H1 (cell line): ENCODE measurements at places on chromosomes 13 and 19.

DNA sequence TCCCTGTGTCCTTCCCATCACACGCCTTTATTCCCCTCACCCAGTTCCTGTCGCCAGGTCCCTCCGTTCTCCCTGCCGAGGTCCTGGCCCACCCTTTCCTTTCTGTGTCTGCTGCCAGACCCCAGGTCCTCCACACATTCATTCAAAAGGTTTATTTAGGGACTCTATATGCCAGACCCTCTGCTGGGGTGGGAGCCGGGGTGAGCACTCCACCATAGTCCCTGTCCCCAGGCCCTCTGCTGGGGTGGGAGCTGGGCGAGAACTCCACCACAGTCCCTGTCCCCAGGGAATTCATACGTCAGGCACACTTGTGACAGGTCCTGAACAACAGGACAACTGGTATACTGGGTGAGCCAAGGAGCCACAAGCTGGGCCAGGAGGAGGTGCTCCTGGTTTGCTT, 34.4 kb upstream of the TUBGCP3 start:
- no peak for DNase-seq

- no peak for DNase-seq
Observed at GRCh38 chr19:47228168-47228936, 2.6 kb downstream of the BBC3 start.

GRCh38 chr13:71613066-71613745, 253.8 kb downstream of the DACH1 start:
- DNase-seq: no peak

DNA sequence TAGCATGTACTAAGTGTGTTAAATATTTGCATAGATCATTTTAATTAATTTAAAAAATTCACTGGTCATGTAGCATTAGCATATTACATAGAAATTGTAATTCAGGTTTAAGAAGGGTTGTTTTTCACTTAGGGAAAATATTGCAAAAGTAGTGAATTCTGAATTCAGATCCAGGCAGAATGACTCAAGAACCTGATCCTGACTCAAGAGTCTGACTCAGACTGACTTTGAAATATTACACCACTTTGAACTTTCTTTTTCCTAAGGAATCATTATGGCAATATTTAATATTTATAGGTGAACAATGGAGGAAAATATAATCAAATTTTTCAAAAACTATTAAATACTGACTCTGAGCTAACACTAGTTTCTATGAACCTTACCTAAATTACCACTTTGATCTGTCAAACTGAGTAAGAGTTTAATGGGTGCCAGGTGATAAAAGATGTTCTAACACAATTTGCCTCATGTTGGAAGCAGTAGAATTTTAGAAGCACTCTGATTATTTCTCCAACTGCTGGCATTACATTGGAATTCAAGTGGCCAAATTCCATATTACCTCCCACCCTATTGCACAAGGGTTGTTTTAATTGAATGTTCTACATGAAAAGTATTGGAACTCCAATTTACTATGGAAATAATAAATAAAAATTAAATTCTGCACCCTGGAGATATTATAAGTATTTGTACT, 261.6 kb downstream of the SLITRK1 start:
- DNase-seq: no peak

DNA sequence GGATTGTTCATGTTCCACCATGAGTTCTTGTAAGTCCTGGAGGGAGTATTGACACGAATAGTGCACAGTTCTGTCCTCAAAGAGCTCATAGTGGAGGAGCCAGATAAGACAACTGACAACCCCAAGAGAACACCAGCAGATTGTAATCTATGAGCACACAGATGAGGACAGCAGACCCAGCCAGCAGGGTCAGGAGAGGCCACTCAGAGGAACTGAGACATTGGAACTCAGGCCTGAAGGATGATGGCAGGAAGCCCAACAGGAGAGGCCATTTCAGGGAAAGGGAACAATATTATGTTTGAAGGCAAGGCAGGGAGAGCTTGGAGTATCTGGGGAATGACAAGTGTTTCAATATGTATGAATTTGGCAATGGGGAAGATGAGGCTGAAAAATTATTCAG, 63.7 kb upstream of the IPO5 start:
- DNase-seq: no peak

GRCh38 chr13:47455626-47456025, 545.4 kb downstream of the SUCLA2 start:
- no peak for DNase-seq

DNA sequence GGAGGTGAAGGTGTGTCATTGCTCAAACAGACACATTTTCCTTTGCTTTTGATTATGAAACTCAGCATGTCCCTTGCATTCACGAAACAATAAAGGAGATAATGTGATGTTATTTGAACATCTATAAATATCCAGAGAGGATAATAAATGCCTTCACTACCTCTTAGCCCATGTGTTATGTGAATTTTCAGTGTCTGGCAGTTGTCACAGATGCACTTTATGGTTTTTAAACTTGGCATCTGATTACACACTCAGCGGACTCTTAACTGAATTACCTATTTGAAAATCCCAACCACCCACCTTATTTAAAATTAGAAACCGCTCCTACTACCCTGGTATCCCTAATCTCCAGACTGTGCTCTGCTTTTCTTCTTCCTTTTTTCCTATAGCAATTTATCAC, 254.2 kb downstream of the COG6 start:
- no peak for DNase-seq

DNA sequence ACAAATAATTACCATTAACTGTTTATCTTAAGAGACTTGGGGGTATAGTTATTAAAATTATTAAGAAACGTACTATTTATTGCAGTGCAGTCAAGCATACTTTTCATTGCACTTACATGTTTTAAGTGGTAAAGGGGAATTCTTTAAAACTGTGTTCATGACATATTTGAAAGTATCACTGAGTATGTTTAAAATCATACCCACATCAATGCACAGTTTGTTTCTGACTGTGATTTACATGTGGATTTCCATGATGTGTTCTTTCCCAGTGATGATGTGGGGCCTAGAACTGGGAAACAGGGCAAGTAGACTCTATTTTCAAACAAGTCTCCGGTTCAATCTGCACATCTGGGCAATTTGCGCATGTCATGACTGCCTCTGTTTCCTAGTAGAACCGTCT, 340.5 kb upstream of the OBI1 start:
- DNase-seq: no peak

- DNase-seq: peak; percentile 81
Observed at GRCh38 chr13:36673838-36674326, at the start of gene SERTM1. TSS of gene SERTM1 (plus strand) at chr13:36674020. CDS start at chr13:36695079, 21,059 bp downstream.

GRCh38 chr13:47170971-47171370, 274.1 kb upstream of the HTR2A start:
- DNase-seq: no peak

- no peak for DNase-seq
Observed at GRCh38 chr19:40503320-40503695, 36.5 kb downstream of the SPTBN4 start.

DNA sequence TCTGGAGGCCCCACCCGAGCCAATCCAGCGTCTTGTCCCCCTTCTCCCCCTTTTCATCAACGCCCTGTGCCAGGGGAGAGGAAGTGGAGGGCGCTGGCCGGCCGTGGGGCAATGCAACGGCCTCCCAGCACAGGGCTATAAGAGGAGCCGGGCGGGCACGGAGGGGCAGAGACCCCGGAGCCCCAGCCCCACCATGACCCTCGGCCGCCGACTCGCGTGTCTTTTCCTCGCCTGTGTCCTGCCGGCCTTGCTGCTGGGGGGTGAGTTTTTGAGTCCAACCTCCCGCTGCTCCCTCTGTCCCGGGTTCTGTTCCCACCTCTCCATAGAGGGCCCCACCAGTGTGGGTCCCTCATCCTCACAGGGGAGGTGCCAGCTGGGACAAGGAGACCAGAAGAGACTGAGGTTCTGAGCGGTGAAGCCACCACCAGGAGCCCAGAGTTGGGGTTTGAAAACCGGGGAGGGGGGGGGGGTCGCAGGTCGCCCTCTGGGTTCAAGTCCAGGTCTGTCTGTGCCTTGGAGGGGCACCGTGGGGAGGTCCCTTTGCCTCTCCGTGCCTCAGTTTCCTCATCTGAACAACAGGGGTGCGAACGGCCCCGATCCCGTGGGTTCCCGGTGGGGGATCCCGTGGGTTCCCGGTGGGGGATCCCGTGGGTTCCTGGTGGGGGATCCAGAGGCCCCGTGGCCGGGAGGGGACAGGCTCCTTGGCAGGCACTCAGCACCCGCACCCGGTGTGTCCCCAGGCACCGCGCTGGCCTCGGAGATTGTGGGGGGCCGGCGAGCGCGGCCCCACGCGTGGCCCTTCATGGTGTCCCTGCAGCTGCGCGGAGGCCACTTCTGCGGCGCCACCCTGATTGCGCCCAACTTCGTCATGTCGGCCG, at the start of gene ELANE:
Gene ELANE (plus strand): TSS at position 168 of the 878 bp plus-strand sequence. CDS start 26 bp downstream, at position 194.
- no peak for DNase-seq

DNA sequence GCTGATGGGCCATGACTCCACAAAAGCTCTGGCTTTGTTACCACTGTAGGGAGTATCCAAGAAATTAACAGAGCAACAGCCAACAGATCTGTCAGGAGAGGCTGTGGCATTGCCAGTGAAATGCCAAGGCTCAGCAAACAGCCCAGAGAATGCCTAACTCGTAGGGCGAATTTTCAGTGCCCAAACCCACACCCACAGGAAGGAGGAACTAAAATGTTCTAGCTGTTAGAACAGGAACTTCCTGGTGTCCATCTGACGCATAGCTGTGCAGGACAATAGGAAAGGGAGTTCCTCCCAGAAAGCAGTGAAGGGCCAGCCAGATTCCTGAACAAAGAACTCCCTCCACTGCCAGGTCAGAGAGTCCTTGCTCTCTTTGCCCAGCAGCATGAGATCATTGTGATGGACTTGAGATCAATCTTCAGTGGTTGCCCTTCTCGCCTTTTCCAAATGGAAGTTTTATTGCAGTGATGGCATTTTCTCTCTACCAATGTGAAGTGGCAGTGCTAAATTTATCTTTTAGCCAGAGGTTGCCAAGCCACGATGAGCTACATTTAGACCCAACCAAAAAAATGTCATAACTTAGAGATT, 224.2 kb upstream of the STARD13 start:
- DNase-seq: no peak

- no peak for DNase-seq
Observed at GRCh38 chr13:79386125-79386826, 19.8 kb downstream of the RBM26 start.

DNA sequence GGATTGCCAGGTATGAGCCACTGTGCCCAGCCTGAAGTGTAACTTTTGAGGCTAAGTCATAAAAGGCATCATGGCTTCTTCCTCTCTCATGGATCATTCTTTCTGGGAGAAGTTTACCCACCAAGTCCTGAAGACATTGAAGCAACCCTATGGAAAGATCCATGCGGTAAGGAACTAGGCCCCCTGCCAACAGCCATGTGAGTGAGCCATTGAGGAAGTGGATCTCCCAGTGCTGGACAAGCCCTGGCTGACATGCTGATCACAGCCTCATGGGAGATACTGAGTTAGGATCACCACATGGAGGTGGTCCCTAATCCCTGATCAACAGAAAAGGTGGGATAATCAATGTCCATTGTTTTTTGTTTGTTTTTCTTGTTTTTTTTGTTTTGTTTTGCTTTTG, 3.3 kb upstream of the NUDT19 start:
- DNase-seq: no peak

DNA sequence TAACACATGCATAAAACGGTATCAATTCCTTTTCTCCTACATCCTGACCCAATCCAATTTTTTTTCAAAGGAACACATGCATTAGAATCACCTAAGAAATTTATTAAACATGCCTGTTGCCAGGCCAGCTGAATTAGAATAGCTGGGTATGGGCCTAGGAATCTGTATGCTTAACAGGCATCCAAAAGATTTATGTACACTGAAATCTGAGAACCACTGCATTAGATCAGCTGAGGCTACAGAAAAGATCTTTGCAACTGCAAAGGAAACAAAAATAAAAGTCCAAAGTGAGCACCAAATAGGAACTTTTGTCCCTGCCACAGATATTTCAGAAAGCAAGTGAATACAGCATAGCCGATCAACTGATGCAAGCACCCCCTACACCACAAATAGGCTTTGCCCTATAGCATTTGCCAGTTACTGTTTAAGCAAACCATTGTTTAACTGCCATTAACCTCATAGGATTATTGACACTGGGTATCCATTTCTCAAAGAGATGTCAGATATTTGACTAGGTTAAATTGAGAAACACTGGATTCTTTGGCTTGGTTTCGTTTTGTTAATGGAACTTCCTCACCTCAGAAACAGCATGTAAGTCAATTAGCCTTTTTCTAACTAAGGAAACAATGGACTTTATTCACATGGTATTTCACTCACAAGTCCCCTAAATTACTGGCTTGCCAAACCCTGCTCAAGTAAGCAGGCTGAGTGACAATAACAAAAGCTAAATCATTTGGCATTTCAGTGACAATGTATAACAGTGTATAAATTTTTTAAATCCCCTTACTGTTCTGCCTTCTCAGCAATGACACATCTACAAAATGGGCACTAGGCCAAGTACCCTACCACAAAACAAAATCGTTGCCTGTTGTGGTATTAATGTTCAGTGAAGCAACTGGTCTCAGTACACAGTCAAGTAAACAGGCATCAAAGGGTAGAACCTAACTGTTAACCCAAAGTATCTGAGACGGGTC, 67.8 kb downstream of the SUCLA2 start:
- DNase-seq: no peak

DNA sequence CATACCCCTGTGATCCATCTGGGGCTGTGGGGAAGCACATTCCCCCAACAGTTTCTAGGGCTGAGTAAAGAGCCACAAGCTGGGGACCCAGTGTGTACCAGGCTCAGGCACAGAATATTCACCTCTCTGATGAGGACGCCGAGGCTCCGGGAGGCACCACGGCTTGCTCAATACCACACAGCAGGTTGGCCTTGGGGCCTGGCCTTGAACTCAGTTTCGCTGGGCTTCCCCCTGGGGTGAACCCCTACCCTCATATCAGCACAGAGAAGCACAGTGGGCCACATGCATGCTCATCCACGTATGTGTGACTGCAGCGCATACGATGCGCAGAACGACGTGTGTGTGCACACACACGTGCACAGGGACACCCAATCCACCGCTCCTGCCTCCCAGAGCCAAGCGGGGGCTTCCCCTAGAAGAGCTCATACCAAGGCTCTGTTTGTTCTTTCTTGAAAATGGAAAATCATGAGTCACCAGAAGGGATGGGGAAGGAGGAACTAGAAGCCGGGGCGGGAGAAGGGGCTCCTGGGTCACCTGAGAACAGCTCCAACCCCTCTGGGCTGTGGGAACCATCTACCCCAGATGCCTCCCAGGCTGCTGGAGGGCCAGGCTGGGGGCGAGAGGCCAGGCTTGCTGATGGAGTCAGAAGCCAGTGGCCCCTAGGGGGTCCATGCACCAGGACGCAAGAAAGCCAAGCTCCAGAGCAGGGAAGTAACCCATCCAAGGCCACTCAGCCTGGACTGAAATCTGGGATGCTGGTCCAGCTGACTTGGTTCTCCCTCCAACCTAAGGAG, 4.9 kb upstream of the PDE4C start:
- DNase-seq: peak; percentile 52

- no peak for DNase-seq
Observed at GRCh38 chr19:43643326-43643725, 3.7 kb upstream of the CADM4 start.

- no peak for DNase-seq
Observed at GRCh38 chr19:42024622-42025111, 30.6 kb upstream of the ATP1A3 start.
